Astrocyte (in vitro differentiated cells and primary cell): ENCODE measurements at places on chromosomes 7 and 10.

DNA sequence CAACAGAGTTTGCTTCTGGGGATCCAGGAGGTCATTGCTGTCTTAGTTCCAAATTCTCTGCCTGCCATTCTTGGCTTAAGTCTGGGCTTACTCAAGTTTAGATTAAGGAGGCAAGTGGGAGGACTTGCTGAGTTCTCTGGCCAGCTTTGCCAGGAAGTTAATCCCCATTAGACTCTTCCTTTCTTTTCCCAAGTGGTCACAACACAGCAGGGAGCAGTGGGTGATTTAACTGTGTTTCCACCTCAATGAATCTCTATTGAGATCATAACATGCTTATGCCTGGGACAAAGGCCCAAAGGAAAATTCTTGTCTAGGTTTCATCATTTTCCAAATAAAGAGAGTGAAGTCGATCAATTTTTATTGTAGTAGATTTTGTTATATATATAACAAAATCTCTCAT is 1159.6 kb downstream of the SORCS3 start:
- peak; percentile 22 for DNase-seq

DNA sequence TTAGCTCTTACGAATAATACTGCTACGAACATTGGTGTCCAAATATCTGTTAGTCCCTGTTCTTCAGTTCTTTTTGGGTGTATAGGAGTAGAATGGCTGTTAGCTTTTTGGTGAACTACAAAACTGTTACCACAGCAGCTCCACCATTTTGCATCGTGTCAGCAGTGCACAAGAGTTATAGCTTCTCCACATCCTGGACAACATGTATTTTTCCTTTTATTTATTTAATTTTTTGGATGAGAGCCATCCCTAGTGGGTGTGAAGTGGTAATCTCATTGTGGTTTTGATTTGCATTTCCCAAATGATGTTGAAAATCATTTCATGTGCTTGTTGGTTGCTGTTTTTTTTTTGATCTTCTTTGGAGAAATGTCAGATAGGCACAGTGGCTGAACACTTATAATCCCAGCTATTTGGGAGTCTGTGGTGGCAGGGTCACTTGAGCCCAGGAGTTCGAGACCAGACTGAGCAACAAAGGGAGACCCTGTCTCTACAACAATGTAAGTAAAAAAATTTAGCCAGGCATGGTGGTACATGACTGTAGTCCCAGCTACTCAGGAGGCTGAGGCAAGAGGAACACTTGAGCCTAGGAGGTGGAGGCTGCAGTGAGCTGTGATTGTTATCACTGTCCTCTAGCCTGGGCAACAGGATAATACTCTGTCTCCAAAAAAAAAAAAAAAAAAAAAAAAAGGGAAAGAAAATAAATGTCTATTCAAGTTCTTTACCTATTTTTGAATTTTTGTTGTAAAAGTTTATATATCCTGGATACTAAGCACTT is 31.7 kb downstream of the TRIM24 start:
- no peak for DNase-seq

DNA sequence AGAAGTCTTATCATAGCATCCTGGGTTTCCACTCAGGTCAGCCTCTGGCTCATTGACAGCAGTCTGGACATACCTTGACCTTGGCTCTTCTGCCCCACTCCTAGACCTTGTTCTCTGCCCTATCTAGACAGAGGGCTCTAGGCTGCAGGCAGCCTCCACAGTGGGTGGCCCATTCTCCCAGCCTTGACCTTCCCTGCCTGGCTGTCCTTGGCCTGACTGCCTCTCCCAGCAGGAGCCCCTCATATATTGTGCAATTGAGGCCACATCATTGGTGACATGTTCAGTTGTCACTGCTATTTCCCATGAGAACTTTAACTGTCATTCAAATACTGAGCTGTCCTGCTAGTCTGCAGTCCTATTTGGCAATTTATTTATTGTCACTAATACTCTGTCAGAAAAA is 503.4 kb downstream of the PLXNA4 start:
- DNase-seq, result no peak

DNA sequence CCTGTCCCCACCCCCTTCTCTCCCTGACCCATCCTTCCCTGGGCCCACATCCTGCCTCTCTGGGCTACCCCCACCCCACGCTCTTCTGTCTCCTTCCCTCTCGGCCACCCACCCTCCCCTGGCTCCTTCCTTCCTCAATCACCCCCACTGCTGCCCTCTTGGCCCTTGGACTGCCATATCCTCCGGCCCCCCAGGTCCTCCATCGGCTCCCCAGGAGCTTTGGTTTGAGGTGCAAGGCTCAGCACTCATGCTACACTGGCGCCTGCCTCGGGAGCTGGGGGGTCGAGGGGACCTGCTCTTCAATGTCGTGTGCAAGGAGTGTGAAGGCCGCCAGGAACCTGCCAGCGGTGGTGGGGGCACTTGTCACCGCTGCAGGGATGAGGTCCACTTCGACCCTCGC is 10.9 kb downstream of the EPHB6 start:
- DNase-seq, result no peak

DNA sequence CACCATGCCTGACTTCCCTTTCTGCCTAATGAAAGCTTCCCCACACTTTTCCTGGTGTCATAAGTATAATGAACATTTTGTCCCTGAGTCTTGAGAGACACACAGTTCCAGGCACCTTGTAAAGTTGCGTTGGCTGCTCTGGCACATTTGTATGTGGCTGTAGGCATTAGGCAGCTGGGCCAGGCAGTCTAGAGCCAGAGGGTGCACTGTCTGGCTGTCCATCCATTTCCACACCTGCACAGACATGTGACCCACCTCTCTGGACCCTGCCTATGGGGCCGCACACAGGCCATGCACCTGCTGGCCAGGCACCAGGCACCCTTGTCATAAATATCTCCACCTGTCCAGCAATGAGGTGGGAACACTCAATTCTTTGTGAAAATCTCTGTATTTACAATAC is 54.7 kb upstream of the ANTXRL start:
- no peak for DNase-seq

DNA sequence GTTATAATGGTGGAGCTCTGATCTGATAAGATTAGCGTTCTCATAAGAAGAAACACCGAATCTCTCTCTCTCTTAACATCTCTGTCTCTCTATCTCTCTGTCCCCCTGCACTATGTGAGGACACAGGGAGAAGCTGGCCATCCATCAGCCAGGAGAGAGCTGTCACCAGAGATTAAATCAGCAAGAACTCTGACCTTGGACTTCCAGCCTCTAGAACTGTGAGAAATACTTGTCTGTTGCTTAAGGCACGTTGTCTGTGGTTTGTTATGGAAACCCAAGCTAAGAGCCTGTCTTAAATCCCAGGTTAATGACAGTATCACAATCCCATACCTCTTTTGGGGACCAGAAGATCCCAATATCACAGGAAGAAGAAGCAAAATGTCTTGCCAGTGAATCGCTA is 132.0 kb upstream of the AKR1E2 start:
- no peak for DNase-seq

- DNase-seq, result peak; percentile 57
Measured at GRCh38 chr7:156897673-156898072, 4.7 kb upstream of the LMBR1 start.

DNA sequence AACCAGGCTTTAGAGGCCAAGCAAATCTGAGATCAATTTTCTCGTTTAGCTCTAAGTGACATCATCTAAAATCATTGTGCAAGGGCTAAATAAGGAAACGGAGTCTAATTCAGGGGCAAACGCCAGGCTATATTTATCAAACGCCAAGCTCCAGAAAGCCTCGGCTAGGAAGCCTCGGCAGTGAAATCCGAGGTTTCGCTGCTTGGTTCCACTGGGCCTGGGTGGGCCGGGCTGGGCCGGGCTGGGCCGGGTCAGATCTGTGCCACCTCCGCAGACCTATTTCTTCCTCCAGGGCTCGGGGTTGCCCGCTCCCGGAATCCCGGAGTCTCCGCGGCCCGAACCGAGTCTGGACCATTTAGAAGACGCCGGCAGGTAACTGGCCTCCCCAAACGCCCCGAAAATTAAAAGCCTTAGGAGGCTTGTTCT is 459 bp upstream of the FEZF1 start:
- DNase-seq, result no peak

- DNase-seq, result peak; percentile 23
Measured at GRCh38 chr10:90437452-90437851, 420.4 kb downstream of the HTR7 start.

DNA sequence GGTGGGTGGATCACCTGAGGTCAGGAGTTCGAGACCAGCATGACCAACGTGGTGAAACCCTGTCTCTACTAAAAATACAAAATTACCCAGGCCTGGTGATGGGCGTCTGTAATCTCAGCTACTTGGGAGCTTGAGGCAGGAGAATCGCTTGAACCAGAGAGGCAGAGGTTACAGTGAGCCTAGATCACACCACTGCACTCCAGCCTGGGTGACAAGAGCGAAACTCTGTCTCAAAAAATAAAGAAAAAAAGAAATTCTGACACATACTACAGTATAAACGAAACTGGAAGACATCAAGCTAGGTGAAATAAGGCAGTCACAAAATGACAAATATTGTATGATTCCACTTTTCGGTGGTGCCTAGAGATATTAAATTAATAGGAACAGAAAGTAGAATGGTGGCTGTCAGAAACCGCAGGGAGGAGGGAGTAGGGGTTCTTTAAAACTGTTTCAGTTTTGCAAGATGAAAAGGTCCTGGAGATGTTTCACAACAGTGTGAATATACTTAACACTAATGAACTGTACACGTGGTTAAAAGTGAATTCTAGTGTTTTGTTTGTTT is 23.2 kb downstream of the PILRA start:
- no peak for DNase-seq

DNA sequence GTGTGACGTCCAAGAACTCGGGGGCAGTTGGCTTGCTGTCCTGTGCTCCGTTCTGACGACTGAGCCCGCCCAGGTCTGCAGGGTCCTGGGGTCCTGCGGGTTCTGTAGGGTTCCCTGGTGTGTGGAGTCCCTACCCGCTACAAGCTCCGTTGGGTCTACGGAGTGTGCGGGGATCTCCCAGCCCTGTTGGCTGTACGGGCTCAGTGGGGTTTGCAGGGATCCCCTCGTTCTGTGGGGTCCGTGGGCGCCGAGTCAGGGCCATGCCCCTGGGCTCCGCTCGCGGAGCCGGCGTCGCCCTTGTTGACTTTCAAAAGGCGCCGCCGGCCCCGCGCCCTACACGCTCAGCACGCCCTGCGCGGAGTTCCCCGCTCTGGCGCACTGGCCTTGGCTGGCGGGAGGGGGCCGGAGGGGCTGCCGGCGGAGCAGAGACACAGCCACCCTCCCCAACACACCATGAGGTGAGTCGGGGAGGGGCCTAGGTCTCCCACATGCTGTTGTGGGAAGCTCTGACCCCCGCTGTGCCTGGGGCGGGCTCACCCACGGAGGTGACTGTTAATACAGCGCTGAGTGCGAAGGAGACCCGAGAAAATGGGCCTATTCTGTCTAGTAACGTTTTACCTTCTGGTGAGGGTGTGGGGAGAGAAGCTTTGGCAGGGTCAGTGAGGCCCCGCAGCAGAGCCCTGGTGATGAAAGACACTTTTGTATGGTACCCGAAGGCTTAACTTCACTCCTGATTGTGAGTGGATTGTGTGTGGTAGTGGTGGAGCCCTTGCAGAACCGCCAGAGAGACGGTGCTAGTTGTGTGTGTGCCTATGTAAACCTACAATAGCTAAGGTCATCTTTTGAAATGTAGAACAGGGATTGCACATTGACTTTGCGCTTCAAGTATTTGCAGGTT is 8.1 kb downstream of the TASOR2 start:
- peak; percentile 23 for DNase-seq

- no peak for DNase-seq
Measured at GRCh38 chr7:24801883-24802282, 44.6 kb upstream of the GSDME start.

DNA sequence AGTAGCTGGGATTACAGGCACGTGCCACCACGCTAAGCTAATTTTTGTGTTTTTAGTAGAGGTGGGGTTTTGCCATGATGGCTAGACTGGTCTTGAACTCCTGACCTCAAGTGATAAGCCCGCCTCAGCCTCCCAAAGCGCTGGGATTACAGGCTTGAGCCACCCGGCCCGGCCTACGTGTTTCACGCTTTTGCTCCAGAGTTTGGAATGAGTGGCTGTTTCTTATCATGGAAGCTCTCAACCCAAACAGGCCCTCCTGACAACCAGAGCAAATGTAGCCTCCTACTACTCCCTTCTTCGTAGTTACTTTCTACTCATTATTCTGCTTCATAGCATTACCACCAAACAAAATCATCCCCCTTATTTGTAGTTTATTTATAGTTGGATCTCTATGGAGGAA is 26.8 kb upstream of the CASD1 start:
- no peak for DNase-seq

- DNase-seq, result no peak
Measured at GRCh38 chr10:43217563-43218205, 49.2 kb downstream of the RASGEF1A start.

- no peak for DNase-seq
Measured at GRCh38 chr7:50824882-50825281, 42.2 kb upstream of the GRB10 start.

DNA sequence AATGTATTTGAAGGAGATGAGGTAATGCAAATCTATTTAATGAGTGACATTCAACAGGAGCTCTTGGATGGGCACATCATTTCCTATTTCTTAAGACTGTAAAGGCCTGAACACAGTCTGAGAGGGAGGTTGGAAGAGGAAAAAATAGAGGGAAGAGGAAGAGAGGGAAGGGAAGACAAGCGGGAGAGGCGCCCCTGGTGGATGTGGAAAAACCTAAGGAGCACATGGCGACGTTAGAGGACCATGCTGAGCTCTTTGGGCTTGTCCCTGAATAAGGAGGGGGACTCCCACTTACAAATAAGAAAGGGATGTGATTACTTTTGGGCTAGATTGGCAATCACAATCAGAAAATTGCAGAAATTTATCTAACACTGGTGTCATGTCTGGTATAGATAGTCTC is 19.6 kb downstream of the SUN3 start:
- DNase-seq, result no peak

DNA sequence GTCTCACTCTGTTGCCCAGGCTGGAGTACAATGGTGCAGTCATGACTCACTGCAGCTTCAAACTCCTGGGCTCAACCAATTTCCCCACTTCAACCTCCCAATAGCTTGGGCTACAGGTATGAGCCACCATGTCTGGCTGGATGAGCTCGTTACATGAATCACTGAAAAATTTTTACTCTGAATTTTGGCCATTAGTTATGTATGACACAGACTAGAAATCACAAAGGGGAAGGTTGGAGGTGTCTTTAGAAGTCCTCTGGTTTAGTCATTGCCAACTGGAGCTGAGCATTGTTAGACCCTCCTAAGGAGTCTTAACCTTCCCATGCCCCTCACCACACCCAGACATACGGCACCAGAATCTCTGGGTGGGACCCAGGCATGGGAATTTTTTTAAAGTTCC is 34.7 kb downstream of the SVIL start:
- DNase-seq, result peak; percentile 64
